ENCODE measurements at places on chromosomes 13 and 19.

DNA sequence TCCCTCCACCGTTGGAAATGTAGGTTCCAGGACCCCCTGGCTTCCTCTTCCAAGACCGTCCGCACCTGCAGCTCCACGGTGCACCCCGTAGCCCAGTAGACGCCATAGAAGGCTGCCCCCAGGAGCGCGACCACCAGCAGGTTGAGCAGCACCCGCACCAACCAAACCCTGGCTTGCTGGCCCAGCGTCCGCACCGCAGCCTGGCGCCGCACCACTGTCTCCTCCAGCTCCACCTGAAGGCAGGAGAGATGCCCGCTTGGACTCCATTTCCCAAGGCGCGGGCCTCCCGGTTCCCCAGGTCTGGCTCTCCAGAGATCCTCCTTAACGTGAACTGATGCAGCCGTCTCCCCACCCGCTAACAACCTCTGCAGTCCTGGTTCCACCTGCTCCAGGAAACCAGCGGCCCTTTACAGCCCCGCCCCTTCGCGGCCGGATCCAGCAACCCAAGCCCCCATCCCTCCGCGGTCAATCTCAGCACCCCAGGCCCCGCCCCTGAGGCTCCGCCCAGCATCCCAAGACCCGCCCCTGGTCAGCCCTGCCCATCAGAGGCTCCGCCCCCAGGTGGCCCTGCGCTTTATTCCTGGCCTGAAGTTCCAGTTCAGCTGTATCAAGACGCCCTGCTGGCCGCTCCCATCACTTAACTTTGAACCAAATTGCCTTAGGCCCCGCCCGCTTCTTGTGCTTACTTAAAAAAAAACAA, 5.0 kb upstream of the LENG1 start:
- DNase-seq = peak; percentile 67

DNA sequence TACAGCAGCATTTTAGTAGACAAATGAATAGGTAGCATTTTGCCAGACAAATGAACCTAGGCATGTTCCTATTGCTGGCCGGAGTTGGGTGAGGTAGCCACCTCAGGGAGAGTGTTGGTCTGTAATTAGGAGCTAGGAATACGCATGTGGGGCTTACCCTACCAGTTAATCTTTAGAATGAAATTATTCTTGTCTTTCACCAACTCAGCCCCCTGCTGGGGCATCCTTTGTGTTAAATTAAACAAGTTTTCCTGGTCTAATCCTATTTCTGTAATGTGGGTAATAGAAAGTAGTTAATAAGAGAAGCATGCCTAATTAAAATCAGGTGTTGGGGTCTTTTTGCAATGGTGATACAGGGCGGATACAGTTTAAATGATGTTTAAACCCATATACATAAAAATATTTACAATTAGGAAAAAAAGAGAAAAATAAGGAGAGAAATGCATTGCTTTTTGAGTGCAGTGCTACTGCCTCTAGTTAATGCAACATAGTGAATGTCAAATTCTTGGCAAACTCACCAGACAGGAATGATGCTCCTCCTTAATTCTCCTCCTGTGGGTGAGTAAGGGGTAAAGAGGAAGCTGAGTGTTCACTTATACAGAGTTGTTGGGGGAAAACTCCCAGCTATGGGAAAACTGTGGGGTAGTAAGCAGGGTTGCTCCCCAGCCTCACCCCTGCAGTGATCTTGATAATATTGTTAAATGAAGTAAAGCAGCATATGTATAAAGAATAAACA, 276.4 kb upstream of the EDNRB start:
- no peak for DNase-seq

GRCh38 chr19:29833614-29834261, 21.9 kb downstream of the CCNE1 start:
- no peak for DNase-seq

DNA sequence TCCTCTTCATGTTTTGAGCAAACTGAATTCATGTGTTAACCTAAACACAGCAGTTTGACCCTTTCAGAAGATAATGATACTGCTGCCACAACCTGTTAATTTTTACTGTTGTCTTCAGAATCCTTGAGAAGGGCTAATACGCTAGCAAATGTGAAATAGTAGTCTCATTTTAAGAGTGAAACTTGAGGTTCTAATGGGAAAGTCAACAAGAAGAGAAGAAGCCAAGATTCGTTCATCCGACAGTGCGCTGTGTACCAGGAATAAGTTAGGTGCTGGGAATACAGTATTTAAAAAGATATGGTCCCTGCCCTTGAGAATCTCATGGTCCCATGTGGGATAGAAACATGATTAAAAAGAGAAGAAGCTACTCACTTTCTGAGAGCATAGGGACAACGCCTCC, 134.4 kb downstream of the KL start:
- DNase-seq = no peak

All from CD4-positive, alpha-beta T cell treated with Interleukin-6 at 100 ng/mL for 8 hours (primary cell).